Activated CD8-positive, alpha-beta memory T cell treated with anti-CD3 and anti-CD28 coated beads for 1 hour (primary cell): ENCODE measurements at places on chromosomes 11 and 22.
A peak's percentile ranks its signal among the peaks of the same experiment; 100 is the strongest.

DNA sequence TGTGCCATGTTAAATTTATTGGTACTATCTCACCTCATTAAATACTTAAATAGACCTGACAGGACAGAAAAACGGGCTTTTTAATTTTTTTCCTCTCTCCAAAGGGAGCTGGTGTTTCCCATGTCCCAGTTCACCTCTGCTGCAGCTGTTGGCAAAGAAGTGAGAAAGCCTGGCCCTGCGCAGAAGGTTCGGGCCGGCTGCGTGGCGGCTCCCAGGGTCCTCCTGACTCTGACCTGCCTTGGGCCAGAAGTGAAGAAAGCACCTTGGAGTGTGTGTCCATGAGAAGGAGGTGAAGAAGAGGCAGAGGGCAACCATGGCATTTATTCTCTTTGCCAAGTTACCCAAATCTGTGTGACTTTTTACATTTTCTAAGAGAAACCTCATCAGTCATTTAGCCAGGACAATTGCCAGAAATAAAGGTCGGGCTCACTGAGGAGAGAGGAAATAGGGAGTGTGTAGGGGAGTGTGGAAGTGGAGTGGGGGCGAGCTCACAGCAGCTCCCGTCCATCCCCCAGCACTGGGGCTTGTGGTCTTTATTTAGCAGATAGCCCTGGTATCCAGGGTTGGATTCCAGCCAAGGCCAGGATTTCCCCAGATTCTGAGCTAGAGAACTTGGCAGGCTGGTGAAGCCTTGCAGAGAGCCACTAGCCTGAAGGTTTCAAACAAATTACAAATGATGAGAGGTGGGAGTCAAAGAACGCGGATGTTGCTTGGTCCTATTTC, 102.4 kb upstream of the CADM1 start:
- DNase-seq: no peak

GRCh38 chr11:70908223-70908622, 344.2 kb downstream of the SHANK2 start:
- no peak for DNase-seq

GRCh38 chr22:47129902-47130635, 367.6 kb downstream of the TBC1D22A start:
- DNase-seq: no peak

- no peak for DNase-seq
These were observed 9.5 kb downstream of the SLC16A8 start for GRCh38 chr22:38074181-38075104.

DNA sequence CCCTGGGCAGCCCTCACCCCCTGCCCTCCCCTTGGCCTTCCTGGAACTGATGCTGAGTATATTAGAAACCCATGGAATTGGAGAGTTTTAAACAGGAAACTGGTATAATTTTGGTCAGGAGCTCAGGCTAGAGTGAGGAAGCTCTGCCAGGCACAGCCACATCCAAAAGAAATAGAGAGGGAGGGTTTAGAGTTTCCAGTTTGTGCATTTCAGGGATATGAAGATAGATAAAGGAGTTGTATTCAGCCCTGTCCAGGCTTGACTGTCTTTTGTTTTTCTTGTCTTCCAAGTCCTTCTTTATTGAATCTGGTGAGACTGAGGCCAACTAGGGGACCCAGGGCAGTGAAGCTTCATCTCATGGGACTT, 71.8 kb downstream of the TSPAN18 start:
- no peak for DNase-seq

DNA sequence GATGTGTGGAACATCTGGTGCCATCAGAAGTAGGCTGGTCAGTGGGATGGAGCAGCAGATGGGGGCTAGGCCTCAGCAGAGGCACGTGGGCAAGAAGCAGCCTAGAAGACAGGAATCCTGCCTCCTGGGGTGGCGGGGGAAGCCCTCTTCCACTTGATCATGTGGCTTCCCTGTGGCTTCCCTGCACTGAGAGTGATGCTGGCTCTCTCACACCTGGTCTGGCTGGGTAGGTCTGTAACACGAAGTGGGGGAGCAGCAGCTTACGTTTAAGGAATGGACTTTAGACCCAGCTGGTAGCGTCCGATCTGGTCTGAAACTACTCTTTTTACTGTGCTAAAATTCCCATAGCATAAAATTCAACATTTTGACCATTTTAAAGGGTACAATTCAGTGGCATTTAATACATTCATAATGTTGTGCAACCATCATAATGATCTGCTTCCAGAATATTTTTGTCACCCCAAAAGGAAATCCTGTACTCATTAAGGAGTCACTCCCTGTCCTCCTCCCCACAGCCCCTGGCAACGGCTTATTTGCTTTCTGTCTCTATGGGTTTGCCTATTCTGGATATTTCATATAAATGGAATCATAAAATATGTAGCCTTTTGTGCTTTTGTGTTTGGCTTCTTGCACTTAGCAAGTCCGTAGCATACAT, 21.7 kb downstream of the PTPN5 start:
- no peak for DNase-seq

DNA sequence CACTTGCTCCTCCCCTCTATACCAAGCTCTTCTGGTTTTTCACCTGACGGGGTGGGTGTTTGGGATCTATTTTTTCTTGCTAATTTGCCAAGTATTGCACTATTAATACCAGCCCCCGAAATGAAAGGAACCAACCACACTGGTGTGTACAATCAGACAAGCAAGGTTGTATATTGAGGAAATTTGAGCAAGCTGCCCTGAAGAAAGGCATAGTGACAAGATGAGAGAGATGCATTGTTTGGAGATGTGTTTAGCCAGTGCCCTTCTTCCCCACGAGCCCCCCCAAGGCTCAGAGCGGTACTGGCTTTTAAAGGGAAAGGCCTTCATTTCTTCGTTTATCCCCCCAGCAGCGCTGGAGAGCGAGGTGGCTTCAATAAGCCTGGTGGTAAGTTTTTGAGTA, 15.2 kb upstream of the GAS2L1 start:
- no peak for DNase-seq

DNA sequence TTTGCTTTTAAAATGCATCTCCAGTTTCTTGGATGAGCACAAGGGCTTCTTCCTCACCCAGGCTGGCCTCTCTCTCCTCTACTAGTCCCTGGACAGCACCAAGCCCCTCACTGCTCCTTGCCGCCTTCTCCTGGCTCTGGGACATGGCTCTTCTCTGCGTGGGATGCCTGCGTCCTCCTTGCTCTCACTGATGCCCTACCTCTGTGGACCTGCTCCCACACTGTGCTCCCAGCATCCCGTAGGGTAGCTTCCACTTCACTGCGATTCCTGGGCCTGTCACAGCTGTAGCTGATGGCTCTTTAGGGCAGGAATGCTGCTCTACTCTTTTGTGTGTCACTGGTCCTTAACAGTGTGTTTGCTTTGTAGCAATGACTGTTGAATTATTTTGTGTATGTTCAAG, 136.3 kb downstream of the SNX19 start:
- no peak for DNase-seq

- DNase-seq: no peak
These were observed 53.3 kb downstream of the ARHGAP8 start for GRCh38 chr22:44805711-44806110.

DNA sequence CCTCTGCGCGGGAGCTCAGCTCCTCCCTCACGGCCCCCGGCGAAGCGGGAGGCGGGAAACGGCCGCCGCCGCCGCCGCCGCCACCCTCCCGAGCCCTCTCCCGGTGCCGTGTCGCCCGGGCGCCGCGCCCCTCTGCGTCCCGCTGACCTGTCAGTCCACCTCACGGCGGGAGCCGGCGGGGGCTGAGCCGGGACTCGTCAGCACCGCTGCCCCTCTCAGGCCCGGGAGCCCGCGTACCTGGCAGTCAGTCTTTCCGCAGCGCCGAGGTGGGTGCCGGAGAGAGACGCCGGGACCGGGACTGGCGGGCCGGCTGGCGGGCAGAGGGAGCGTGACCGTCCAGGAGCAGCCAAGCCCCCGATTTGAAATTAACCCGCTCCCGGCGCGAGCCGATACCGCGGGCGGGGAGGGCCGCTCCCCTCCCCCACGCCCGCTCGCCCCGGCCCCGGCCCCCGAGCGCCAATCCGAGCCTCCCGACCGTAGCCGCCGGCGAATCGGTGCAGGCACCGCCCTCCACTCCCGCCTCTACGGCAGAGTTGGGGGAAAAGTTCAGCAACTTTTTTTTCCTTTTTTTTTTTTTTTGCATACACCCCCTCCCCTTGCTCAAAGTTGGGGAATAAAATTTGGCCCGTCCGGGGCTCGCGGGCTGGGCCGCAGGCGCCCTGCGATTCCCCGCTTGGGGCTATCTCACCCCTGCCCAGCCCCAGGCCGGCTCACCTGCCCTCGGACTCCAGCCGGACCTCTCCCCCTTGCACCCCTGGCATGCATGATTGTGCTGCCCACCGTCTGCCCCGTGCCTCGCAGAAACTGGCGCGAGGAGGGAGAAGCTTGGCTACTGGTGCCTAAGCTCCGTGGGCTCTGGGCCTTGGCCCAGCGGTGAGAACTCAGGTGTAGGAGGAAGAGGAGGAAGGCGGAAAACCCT, 774 bp upstream of the E2F8 start:
- DNase-seq: no peak

DNA sequence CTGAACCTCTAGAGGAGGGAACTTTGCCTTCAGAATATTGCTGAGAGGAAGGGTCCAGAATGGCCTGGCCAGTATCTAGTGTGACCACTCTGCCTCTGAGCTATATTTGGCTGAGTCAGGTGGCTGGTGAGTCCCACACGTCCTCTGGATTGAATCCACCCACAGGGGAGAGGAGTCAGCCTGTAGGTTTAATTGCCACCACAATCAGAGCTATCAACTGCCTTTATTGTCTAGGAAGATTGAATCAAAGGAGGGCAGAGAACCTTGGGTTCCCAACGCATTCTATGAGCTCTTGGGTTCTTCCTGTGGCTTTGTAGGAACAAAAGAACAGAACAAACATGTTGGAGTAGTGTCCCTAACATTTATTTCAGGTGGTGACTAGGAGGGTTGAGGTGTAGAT, 67.7 kb downstream of the ST3GAL4 start:
- no peak for DNase-seq

DNA sequence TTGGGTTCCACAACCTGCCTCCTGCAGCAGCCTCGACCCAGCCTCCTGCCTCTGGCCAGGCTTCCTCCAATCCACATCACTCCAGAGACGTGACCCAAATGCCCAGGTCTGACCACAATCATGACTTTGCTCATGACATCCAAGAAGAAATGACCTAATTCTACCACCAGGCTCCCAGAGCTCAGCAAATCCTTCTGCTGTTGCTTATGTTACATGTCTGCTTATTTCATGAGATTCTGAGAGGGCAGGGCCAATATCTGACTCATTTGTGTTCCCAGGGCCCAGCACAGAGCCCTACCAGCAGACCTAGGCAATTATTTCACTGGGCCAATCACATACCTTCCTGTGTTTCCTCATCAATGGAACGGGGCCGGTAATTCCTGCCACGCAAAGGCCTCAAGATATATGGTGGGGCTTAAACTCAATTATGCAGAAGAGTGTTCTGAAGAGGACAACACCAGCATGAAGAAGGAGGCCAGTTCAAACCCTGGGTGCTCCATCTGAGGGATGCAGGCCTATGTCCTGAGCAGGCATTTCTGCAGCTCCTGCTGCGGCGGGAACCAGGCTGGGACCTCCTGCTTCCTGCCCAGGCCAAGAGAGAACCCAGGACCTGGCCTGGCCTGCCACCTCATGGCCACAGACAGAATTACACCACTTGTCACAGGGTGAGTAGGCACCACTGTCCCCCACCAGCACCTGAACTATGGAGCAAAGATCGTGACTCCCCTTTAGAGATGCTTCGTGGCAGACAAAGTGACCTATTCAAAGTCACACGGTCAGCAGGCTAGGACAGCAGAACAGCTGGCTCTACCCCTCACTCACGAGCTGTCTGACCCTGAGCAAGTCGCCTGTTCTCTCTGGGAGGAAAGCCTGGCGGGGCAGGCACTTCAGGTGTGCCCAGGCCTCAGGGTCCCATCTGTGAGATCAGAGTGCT, 5.9 kb downstream of the CENPM start:
- DNase-seq: peak; percentile 72

DNA sequence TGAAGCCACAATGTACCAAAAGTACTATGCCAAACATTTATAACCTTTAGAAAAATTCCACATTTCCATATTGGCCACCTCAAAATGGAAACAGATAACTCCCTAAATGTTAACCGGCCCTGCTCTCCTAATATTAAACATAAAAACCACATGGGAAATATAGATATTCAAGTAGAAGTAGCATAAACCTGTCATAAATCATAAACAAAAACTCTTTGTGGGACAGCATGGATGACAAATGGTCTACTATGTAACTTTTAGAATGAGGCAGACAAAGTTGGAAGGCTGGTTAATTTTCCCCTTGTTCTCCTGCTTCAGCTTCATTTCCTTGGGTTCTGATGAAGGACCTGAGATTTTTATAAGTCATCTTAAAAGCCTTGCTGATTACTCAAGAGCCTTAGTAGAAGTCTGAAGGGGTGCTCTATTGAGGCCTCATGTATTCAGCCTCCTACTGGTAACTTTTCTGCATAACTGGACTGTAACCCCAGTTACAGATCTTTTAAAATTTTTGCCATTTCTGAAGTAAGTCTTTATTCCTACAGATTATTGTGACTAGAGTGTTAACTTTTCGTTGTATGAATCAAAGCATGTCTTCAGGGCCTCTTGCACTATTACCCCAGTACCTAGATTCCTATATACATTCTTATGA, 116.4 kb downstream of the STIM1 start:
- DNase-seq: no peak

DNA sequence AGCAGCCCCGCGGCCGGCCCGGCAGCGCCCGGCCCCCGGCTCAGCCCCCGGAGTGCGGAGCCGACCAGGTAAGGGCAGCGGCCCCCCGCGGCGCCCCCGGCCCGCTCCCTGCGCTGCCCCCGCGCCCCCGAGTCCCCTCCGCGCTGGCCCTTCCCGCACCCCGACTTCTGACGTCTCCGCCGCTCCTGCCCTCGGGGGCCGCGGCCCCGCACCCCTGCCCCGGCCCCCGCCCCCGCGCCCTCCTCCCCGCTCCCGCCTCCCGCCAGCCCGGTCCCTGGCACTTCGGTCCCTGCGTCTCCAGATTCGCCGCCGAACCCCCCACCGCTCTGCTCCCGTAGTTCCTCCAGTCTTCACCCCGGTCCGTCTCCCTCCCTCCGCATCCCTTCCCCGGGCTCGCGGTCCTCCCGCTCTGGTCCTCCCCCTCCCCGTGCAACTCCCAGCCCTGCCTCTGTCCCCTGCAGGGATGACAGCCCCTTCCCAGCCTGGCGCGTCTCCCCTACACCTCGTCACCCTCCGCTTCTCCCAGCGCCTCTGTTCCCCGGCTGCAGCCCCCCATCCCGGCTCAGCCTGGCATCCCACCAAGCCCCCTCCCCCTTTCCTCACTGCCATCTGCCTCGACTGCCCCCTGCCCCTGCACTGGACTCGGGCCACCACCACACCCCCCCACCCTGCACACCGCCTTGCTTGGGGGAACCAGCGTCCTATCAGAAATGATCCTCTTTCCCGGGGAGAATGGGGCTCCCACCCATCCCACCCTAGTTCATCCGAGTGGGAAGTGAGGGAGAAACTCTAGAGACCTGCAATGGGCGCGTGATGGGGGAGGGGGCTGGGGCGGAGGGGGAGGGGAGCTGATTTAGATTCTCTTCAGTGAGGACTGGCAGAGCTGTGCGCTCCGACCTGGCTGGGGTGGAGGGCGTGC, 531 bp downstream of the GRIK4 start:
- DNase-seq: no peak

DNA sequence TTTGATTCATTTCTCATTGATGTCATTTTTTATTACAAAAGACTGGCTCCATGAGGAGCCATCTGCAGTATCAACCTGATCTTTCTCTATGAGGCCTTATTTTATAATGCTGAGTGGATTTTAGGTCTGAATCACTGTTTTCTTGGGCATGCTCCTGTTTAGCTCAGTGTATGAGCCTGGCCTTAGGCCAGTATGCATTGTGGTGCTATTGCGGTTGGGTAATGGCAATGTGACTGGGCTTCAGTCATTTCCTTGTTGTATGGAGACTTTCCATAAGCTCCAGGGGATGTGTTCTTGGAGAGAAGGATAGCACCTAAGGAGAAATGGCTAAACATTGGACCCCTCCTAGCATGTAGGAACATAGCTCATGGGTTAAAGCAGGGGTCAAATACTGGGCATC, 293.2 kb downstream of the NELL1 start:
- no peak for DNase-seq
